AG10803 (cell line): ENCODE measurements at places on chromosomes 2 and 18.
A peak's percentile ranks its signal among the peaks of the same experiment; 100 is the strongest.

DNA sequence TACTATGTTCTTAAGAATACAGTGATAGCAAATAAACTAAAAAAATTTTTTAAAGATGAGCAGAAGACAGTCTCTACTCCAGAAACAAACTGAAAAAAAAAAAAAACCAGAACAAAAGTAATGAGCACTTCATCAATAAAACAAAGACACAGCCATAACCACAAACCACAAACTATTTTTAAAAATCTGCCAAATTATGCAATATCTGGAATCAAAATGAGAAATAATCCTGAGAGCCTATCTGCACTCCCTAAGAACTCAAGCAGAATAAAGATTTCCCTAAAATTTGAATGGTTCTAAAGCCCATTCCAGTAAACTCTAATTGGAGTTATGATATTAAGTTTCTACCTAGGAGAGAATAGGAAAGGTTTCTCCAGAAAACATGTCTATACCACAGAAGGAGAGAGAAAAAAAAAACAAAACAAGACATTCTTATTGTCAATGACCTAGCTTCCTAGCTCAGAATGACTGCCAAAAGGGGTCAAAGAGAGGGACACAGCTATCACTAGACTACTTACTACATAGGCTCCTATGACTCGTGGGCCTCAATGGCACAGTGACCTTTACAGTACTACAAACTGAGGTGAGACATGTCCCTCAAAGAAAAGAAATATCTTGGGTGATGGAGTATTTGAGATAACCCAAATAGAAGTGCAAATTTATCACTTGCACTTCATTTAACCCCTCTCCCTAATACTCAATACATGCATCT is 262.8 kb downstream of the ZEB2 start:
- peak; percentile 82 for DNase-seq

DNA sequence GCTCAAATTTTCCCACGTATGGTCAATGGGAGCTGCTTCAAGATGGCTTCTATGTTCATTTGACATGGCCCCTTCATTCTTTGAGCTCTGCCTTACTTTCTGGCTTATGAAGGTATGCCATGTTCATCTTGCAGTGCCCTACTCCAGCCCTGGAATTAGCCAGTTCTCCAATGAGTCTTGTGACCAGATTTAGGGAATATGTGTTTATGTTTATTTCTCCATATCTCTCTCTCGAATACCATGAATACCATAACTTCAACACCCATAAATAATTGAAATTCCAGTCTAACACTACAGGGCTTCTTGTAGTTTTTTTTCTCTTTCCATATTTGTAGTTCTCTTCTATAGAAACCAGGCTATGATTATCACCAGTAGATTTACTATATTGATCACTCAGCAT is 39.7 kb downstream of the EPB41L5 start:
- peak; percentile 41 for DNase-seq

GRCh38 chr2:4190548-4190947 is 487.2 kb downstream of the DCDC2C start:
- no peak for DNase-seq

- DNase-seq = no peak
Measured at GRCh38 chr18:77118256-77119090, 14.1 kb downstream of the MBP start.

DNA sequence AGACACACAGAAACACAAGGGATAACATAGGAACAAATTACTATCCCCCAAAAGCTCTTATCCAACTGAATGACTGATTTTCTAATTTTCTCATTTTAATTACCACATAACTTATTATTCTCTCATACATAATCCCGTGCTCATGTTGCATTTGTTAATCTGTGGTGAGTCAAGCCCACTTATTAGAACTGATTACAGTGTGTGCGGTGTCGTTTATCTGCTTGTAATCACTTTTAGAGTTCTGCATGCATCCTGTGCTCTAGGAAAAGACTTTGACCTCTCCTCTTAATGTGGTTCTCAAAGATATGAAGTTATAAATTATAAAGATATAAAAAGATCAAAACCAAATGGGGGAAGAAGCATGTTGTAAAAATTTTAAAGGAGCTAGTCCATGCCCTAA is 29.7 kb downstream of the CNDP1 start:
- DNase-seq = no peak

DNA sequence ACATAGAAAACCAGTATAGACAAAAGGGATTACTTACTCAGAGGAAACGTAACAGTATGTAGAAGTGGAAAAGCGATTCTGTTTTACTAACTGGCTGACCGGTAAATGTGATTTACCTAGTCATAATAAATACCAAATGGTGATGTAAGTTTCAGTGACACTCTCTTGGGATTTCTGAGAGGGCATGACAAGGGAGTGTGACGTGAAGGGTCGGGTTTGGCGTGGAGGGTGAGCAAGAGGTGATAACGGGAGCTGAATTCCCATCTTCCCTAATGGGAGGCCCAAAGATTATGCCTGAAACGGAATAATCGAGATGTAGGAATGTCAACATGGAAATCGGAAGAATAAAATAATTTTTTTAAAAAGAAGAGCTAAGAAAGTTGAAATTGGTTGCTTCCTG is 12.7 kb upstream of the GNAL start:
- DNase-seq = no peak

DNA sequence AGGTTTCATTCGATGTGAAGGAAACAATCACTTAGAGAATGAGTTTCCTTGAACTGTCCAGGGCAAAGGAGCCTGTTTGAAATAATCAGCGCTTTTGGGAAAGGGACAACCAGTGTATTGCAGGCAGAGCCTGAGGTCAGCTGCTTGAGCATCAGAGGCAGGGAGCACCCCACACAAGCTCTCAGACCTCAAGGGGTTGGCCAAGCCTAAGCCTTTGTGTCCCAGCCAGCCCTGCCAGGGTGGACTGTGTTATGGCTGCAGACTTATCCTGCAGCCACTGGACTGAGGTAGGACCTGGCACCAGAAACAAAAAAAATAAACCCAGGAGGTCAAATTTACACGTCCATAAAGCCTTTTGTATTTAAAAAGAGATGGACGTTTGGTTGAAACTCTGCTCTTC is 228.3 kb downstream of the SEPTIN10 start:
- DNase-seq = no peak

DNA sequence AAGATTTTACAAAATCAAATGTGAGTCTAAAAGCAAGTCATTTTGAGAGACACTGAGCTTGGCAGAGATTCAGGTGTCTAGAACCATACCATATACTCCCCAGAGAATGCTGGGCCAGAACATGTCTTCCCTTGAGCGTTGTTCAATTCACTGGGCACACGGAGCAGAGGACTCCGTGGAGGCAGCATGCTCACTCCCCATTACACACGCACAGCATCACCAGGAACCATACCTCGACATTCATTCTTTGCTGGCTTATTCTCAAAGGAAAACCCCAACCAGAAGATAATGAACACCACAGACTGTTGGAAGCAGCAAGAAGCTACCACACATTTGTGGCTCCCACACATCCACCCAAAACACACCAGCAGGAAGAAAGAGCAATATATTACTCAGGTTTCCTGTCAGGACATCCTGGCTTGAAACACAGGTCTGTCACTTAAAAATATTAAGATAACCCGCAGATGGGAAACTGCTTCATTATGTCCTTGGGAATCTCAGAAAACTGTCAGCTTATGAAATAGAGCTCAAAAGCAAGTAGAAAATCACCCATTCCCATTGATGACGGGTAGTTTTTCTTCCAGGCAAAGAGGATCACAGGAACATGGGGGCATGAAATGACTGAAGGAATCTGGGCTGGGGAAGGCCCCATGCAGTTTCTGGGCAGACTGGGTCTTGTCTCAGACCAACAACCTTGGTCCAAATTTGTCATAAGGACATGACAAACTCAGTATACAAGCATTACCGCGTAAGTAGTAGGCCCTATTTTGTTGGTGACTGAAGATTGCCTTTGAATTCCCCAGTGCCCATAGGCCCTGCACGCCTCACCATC is 46.4 kb downstream of the PCBP1 start:
- no peak for DNase-seq

- DNase-seq = no peak
Measured at GRCh38 chr2:174490051-174490450, 3.2 kb upstream of the GPR155 start.

DNA sequence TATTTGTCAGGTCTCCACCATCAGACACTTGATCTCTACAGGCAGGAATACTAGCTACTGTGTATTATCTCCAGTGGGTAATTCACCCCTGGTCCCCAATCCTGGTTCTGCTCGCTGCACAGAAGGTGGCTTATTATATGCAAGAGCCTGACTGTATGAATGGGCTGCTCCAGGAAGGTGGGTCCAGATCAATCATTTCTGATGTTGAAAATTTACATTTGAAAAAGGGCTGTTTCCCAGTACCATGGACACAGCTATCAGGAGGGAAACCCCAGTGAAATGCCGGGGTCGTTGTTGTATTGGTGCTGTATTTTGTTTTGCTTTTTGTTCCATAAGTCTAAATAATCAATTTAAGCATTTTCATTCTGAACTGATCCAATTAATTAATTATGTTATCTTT is 367.6 kb downstream of the RND3 start:
- DNase-seq = no peak

- no peak for DNase-seq
Measured at GRCh38 chr2:10576456-10576855, 113.3 kb downstream of the NOL10 start.

DNA sequence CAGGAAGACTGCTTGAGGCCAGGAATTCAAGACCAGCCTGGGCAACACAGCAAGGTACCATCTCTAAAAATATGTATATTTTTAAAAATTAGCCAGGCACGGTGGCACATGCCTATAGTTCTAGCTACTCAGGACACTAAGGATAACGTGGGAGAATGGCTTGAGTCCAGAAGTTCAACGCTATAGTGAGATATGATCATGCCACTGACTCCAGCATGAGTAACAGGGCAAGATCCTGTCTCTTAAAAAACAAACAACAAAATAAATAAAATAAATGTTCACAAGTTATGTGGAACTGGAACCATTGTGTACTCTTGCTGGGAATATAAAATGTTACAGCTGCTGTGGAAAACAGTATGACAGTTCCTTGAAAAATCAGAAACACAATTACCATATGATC is 47.2 kb downstream of the USP34 start:
- no peak for DNase-seq

DNA sequence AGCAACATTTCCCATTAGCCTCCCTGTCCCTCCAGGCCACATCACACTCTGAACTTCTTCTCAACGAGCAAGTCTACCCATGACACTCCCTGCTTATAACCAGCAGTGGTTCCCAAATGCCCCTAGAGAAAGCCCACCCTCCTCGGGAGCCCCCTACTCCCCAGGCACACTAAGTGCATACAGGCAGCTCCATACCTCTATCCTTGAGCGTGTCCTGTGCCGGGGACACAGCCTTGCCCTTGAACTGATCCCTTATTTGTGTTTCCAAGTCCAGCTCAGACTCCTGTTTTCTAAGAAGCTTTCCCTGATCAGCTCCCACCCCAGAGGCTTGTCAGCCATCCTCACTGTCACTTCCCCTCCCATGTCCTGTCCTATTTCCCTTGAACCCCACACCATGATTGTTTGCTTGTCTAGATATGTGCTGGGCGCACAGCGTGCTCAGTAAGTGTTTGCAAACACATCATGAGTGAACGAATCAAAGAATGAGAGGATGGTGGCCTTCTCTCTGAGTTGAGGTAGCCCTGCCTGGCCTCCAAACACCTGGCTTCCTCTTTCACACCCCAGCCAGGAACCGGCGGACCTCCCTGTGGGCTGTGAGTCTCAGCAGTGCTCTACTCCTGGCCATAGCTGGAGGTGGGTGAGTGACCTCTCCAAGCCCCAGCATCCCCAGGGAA is 2.1 kb downstream of the TEX51 start:
- DNase-seq = no peak
